Stimulated activated CD4-positive, alpha-beta T cell treated with anti-CD3 and anti-CD28 coated beads, Interleukin-4, amount 100 ng/mL, for 4 hours (primary cell): ENCODE measurements at places on chromosomes 1 and 21.

- no peak for DNase-seq
Measured at GRCh38 chr1:163596541-163597258, 274.9 kb downstream of the NUF2 start.

GRCh38 chr1:153617663-153618062 lies 1.5 kb upstream of the S100A14 start:
- DNase-seq = no peak

DNA sequence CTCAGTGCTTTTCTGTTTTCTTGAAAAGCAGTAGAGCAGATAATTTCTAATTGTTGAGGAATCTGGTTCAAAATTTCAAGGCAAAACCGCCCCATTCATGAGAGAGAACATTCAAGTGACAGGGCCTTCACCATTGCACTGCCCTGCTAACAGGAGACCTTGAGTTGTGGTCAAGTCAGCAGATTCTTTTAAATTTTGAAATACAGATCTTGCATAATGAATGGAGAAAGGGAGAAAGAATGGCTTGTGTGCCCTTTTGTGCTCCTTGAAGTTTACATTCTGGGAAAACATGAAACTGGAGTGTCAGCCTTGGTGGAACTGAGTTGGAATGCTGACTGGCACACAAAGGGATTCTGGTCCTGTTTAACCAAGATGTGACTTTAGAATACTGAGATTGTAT lies 164.5 kb upstream of the UBE2U start:
- no peak for DNase-seq

DNA sequence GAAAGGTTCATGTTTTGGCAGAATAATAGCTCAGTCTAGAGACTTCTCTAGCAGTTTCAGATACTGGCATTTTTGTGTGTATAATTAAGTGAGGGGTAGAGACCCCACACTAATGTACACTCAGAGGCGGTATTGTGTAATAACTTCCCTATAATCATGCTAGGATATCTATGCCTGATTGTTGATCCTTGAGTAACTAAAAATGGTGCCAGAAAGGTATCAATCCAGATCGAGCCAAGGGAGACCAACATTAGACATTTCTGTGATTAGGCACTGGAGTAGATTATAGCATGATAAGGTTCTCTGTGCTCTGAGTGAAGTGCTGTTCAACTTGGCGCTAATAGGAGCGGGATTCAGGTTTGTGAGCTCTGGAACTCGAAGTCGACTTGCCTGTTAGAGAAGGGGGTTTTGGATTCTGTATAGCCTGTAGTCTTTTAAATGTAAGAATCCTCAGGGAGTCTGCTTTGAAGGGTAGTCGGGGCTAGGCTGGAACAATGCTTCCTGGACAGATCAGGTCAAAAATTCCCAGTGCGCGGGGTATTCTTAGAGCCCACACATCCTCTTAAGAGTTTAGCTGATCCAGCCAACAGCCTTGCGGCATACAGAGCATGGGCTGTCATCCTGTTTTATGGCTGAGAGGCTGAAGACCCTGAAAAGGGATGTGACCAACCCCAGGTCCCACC lies 24.2 kb downstream of the MAN1C1 start:
- no peak for DNase-seq

GRCh38 chr21:45892156-45892915 lies 89.2 kb upstream of the COL6A1 start:
- no peak for DNase-seq

GRCh38 chr1:19384113-19384512 lies 72.0 kb downstream of the SLC66A1 start:
- no peak for DNase-seq

DNA sequence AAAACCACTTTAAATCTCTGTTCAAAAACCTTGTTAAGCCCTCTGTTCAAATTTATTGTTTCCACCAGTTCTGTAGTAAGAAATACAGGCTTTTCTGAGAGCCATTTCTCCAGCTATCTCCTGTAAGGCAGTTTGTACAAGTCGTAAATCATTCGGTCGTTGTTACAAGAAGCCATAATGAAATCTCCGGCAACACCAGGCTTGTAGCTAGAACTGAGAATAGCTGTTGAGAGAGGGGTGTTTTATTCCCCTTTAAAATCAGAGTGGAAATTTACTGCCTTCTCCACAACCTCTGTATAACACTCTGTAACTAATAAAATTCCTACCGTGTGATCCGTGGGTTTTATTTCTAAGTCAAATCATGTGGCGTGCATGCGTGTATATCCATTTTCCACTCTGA lies 335.8 kb upstream of the KAZN start:
- no peak for DNase-seq

DNA sequence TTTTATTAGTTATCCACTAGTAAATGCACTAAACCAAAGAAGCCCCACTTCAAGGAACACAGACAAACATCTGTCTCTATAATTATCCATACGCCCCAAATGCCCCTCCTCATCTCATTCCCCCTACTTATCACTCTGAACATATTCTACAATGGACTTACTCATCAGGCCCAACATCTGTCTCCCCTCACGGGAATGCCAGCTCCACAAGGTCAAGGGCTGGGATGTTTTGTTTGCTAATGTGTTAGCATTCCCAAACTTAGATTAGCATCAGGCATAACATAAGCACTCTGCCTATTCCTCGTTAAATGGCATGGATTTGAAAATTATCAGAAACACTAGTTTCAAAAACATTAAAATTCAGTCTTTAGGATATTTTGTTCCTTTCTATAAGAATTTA lies 279.5 kb downstream of the DSCAM start:
- DNase-seq = no peak

GRCh38 chr21:42079008-42079938 lies 8.2 kb downstream of the UMODL1 start:
- DNase-seq = no peak

DNA sequence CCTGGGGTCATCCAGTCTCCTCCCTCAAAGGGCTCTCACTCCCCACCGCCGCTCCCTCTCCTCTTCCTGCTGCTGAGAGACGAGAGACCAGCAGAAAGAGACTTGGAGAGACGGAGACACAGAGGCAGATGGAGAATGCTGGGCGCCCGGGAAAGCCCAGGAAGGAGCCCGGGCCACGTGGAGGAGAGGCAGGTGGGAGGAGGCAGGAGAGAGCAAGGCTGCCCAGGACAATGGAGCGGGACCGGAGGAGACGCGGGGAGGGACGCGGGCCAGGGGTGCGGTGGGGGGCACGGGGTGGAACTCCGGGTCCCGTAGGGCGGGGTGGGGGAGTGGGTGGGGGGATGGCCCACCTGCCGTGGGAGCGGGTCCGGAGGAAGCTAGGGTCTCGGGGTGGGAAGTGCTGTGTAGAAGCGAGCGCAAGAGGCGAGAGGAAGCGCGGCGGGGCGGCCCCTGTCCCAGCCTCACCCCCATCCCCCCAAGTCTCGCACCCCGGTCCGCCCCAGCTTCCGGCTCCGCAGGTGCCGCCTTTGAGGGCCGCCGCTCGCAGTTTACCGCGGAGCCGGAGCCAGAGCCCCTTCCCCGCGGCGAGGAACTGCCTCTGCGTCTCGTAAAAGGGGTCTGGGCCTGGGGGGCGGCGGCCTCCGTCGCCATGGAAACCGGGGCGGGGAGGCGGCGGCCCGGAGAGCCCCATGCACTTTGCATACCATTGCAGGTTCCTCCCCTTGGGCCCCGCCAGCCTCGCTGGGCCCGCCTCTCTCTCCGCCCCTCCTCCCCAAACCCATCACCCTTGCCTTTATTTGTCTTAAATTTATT lies 11.7 kb upstream of the EPHA2 start:
- DNase-seq = peak; percentile 62

GRCh38 chr21:46604975-46605766 lies at the start of gene S100B:
TSS of gene S100B (minus strand) at chr21:46605082. CDS start at chr21:46602415, 2,667 bp downstream.
- DNase-seq = no peak

- DNase-seq = peak; percentile 3
Measured at GRCh38 chr1:40438391-40439015, 11.8 kb upstream of the ZFP69B start.
